ENCODE measurements at places on chromosomes 7 and 10.
A peak's percentile ranks its signal among the peaks of the same experiment; 100 is the strongest.

DNA sequence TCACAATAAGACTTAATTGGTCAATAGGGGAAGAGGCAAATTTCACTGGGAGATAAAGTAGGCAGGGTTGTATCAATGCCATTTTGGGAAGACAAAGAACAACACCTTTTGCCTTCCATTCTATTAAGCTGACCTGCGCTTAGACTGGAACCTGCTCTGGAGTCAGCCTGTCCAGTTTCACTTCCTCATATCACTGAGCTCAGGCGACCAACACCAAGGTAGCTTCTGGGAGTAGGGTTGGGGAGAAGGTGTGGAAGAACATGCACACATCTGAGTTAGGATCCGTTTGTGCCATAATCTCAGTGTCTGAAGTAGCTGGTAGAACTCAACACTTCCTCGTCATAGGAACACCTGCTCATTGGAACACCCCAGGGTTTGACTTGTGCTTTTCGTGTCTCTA is 527.4 kb upstream of the IGFBP3 start:
- peak; percentile 29 for DNase-seq

DNA sequence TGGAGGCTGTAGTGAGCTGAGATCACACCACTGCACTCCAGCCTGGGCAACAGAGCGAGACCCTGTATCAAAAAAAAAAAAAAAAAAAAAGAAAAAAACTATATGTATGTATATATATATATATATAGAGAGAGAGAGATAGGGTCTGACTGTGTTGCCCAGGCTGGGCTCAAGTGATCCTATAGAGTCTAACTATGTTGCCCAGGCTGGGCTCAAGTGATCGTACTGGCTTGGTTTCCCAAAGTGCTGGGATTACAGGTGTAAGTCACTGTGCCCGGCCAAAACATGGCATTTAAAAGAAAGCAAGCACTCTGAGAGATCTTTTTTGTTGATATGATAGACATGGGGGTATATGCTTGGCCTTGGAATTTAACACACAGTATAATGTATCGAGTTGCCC is 20.0 kb downstream of the CYP17A1 start:
- no peak for DNase-seq

GRCh38 chr7:55502124-55502857 is 70.0 kb downstream of the VOPP1 start:
- DNase-seq = no peak

DNA sequence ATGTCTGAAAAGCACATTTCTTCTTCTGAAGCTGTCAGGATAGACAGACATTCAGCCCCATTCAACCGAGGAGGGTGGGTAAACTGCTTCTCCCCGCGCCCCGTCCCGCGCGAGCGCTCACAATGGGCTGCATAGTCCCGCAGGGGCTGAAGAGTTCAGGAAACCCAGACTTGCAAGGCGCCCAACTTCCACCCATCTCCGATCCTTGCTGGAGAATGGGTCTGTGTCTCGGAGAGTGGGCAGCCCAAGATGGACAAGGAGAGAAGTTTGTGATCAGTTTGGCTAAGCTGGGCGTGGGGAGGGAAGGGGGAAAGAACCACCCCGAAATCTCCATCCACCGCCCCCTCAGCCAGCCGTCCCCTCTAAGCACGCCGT is 686 bp downstream of the AASS start:
- no peak for DNase-seq

GRCh38 chr7:138008588-138009349 is 6.9 kb upstream of the CREB3L2 start:
- peak; percentile 83 for DNase-seq

DNA sequence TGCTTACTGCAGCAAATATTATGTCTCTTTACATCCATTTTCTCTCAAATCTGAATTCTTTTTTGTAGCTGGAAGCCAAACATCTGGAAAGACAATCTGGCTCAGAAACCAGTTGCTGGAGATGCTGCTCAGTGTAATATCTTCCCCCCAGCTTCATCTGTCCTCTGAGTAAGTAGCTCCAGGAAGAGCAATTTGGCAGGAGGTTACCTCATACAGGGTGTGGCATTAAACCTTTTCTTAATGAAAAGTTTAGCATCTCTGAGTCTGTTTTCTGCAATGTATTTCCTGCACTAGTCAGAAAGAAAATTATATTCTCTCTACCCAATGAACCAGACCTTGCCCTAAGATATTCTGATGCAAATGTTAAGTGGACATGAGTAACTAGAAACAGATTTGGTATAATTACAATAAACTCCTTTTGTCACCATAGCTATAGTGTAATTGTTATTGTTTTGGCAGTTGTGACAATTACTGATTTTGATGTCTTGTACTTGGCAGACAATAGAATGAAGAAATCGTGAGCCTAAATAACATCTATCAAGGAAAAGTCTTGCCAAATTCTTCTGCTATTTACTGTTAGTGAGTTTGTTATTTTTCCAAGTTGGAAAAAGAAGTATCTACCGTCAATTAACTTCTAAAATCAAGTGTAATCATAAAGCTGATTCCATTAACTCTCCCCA is 123.3 kb downstream of the WDFY4 start:
- DNase-seq = no peak

DNA sequence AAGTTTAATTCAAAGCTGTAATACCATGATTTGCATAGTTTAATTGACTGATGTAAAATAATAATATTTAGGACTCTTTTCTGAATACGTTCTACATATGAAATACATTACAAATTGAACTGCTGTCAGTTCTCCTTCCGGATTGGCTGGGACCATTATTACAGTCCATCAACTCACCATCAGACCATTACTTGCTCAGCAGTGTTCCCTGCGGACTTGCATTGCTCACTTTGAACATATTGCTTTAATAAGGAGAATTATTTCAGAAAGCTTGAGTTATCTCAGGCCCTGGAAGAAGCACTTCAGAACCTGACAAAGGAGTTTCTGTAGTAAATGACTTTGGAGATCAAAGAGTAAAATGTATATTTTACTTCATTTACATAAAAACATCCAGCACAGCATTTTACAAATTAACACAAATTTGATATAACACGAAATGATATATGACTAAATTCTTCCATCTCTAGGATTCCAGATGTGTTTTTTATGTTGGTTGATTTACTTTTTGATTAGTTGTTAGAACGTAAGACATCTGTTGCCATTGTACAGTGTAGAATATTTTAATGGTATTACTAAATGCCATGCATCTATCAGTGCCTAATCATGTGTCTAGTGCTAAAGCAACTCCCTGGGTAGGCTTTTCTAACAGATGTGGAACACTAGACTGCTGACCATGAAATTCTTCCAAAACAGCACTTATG is 418.5 kb upstream of the SEMA3A start:
- DNase-seq = no peak

DNA sequence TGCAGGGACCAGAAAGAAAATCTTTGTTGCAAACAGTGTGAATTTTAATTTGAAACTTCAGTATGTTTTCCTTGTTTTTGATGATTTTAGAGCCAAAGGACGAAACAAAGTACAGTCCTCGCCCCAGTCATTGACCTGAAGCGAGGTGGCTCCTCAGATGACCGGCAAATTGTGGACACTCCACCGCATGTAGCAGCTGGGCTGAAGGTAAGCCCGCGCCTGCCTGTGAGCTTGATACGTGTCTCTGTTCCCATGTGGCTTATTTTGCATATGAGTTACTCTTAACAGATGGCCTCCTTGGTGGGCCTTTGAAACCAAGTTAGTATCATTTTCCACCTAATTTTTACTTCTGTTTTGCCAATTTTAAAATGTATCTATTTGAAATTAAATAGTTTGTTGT is 12.3 kb downstream of the RBM17 start:
- no peak for DNase-seq
